ENCODE measurements at places on chromosomes 1 and 21.

DNA sequence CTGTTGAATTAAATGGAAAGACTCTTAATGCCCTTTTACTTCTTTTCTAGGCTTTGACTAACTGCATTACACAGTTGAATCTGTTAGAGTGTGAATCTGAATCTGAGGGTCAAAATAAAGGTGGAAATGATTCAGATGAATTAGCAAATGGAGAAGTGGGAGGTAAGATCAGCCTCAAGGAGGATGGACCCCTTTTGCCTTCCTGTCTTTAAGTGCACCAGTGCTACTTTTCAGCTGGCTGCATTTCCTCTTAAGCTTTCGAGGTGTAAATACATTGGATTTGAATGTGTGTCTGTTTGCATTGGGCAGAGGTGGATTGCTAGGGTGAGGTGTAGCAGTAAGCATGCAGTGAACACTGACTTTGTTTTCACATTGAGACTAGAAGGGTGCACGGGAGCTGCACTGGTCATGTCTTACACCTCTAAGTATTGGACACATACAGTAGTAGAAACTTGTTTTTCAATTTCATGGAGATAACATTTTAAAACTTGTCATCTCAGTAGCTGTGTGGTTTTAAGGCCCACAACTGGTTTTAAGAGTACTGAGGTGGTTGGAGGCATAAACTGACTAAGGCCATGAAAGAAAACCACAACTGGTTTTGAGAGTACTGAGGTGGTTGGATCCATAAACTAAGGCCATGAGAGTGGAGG, 35.4 kb downstream of the MIA3 start:
- no peak for DNase-seq

DNA sequence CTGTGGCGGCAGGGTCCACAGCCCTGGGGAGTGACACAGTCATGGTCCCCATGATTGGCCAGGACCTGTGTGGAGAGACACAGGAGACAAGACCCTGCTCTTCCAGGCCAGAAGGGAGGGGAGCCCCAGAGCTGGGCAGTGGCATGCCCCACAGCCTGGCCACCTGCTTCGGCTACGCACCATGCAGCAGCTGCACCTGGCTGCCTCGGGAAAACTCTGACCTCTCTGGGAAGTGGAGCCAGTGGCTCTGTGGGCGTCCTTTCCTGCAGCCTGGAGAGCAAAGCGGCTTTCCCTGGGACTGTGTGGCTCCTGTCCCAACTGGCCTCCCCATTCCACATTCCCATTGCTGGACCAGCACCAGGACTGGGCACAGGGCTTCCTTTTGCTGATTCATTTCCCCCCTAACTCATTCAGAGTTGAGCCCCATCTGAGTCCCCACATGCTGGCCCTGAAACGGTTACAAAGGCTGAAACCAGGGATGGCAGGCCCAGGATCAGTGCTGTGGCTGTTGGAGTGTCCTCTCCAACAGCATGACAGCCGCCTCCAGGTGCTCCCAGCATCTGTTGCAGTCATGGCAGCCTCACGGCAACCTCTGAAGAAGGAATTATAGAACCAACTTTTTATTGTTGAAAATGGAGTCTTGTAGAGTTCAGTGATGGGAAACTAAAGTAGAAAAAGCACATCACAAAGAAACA, 15.0 kb downstream of the OXCT2 start:
- DNase-seq, result no peak

DNA sequence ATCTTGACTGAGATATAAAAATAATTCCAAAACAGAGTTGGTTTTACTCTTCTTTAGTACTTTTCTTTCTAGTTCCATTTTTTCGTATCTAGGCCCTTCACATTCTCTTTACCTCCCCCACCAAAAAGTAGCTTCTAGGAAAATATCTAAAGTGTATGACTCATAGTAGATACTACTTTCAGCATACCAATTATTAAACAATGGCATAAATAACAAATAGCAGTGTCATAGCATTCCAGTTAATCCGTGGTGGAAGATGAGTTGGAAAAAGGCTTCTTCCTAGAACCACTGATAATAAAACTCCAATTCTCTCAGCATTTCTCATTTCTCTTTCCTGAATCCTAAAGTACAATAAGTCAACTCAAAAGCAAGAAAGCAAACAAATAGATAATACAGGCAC, 859.0 kb upstream of the B3GALT2 start:
- no peak for DNase-seq

GRCh38 chr1:38858833-38859560, 575 bp downstream of the RRAGC start:
- DNase-seq, result no peak

DNA sequence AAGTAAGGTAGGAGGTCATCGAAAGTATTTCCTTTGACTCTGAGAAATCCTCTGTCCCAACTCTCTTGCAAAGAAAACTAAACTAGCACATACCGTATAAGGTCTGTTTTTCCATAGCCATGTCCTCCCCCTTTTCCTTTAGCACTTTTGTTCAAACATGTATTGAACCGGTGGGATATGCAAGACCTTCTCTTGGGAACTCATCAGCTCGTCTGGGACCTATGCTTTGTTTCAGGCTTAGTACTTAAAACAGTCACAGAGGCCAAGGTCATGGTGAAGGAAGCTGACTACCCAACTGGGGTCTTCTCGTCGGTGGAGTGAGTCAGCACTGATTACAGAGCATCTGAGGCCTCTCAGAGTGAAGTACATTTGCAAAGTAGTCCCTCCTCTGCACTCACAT, 185.0 kb downstream of the ZBTB18 start:
- no peak for DNase-seq

DNA sequence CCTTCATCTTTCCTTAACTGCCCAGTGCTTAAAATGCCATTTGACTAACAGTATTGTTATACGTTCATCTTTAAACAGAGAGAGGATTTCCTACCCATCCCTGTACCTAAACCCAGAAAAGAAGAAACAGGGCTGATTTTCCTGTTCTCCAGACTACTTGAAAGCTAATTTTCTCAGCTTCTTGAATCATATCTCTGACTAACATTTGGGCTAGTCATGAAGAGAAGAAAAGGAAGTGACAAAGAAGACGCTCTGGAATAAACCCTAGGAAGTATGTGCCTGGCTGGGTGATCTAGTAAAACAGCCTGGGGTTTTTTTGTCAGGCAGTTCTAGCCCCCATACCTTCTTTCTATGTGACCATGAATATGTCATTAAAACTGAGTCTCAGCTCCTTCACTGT, 44.8 kb upstream of the SGIP1 start:
- DNase-seq, result no peak

- no peak for DNase-seq
Observed at GRCh38 chr1:1143636-1144035, 27.7 kb upstream of the C1orf159 start.
